Fibroblast of skin of right biceps (primary cell): ENCODE measurements at places on chromosomes 11 and 22.

DNA sequence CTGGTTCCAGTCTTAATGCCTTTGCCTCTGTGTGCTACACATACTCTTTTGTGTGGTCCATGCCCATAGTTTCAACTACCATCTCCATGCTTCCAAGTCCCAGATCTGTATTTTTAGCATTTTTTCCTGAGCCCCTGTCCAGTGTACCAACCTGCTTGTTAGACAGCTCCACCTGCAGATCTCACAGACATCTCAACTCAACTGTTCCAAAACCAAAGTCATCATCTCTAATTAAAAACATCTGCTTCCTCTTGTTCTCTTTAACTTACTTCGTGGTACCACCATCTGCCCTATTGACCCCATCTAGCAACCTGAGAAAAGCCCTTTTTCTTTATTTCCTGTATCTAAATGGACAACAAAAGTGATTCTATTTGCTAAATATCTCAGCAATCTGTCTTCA is 8.6 kb upstream of the KMT2A start:
- DNase-seq, result no peak

DNA sequence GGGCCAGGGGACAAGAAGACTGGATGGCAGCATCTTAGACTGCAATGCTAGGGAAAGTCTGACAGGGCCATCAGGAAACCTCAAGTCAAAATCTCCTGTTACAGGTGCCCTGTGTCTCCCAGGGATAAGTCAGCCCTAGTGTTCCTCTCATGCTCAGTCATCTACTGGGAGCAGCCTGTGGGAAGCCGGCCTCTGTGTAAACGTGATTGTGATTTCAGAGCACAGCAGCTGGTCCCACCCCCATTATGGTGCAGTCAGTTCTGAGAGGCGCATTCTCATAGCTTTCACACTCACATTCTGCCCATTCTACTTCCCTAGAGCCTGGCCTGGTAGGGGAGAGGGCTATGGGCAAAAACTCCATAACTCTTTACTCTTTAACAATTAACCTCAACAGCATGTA is 7.2 kb upstream of the SLN start:
- no peak for DNase-seq

DNA sequence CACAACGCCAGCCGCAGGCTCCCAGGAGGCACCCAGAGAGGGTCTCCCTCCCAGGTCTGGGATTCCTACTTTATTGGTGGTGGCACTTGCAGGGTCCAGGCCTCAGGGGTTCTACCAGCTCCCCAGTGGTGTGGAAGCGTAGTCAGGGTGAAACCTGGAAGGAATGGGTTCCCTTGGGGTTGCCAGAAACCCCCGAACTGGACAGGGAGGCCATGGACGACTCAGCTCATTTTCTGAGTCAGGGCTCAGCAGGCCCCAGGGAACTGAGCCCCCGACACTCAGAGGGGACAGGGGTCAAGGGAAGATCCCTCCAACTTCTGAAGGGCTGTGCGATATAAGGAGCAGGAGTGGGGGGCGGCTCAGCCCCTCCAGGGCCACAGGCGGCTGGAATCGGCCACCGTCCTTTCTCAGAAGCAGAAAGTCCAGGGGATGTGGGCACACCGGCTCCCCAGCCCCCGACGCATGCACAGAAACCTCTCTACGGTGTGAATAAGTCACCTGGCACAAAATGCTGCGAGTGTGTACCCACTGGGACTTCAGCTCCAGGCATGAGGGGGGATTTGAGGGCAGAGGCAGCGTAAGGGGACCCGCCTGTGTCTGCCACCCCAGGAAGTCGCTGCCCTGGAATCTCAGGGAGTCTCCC is 25.1 kb downstream of the MRGPRG start:
- no peak for DNase-seq

- peak; percentile 74 for DNase-seq
These were observed 22.0 kb downstream of the MMP20 start for GRCh38 chr11:102603091-102603490.

- no peak for DNase-seq
These were observed 776.0 kb upstream of the ARHGAP42 start for GRCh38 chr11:99911116-99911515.

DNA sequence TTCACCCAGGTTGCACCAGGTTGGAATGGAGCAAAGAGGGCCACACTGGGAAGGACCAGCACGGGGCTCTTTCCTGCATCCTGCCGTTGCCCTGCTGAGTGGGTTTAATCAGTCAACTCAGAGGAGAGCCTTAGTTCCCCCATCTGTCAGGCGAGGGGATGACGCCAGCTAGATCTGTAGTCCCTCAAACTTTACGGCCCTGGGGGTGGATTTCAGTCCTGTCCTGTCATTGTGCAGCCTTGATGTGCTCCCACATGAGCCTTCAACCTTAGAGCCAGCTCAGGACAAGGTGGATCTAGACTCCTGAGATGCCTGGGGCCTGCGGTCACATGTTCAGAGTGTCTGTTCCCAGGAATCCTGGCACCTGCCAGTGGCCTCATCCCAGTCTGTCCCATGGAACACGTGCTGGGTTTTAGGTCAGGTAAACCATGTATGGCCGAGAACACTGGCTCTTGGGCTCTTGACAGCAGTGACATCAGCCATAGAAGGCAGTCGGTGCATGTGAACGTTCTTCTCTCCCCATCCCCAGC is 104.3 kb downstream of the BCR start:
- no peak for DNase-seq

- DNase-seq, result no peak
These were observed 360.3 kb upstream of the PDGFD start for GRCh38 chr11:104524254-104524653.

GRCh38 chr11:95456714-95457491 is 225.9 kb upstream of the SESN3 start:
- DNase-seq, result peak; percentile 70

DNA sequence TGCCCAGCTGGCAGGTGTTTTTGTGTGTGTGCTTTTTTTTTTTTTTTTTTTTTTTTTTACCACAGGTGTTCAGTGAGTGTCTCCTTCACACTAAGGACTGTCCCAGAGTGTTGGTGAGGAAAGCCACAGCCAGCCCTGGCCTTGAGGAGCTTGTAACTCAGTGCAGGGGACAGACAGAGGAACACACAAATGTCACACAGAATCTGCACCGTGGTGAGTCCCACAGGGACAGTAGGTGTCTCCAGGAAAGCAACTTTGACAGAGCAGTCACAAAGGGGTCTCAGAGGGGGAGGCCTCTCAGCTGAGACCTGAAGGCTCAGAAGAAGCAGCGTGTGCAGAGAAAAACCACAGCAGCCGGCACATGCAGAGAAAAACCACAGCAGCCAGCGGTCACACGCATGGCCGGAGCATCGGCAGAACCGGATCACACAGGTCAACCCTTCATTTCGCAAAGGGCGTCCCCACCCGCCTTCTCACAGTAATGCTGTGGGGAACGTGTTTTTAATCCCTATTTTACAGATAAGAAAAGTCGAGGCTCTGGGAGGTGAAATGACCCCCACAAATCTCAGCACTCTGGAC is 101.7 kb upstream of the PRR5 start:
- DNase-seq, result no peak

- peak; percentile 33 for DNase-seq
These were observed 7.4 kb upstream of the PMM1 start for GRCh38 chr22:41596776-41597634.

GRCh38 chr11:65884716-65885092 is 3.6 kb downstream of the FIBP start:
- DNase-seq, result peak; percentile 67

DNA sequence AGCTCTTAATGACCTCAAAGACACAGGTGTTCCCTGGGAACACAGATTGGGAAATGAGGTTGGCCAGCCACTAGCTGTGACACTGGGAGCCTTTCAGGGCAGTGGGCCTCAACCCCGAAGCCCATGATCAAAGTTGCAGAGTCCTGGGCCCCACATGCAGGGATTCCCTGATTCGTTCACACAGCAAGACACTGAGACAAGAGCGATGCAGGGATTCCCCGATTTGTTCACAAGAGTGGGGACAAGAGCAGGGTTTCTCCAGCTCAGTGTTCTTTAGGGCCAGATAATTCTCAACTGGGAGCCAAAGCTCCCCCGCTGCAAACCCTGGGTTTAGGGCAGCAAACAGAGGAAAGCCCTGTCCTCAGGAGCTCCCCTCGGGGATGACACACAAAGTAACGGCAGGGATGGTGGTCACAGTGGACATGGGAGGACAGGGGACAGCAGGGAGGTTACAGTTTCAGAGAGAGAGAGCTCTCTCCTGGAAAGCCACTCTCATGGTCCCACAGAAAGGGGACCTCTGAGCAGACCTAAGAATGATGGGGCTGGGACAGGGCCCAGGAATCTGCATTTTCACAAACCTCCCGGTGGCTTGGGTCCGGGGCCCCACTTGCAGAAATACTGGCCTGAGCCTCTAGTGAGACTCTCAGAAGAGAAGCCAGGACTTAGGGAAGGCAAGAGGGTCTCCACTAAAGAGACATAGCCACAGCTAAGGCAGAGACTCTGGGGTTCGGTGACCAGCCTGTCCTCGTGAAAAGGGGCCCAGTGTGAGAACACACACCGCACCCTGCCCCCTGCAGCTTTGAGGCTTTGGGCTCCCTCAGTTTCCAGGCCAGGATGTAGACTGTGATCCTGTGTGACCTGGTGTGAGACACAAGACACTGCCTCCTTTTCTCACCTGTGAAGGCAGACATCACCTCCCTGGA is 7.4 kb upstream of the GNAZ start:
- no peak for DNase-seq

GRCh38 chr11:64101461-64101860 is 64.5 kb downstream of the MACROD1 start:
- DNase-seq, result no peak

- no peak for DNase-seq
These were observed 16.0 kb downstream of the STARD10 start for GRCh38 chr11:72777755-72778278.

DNA sequence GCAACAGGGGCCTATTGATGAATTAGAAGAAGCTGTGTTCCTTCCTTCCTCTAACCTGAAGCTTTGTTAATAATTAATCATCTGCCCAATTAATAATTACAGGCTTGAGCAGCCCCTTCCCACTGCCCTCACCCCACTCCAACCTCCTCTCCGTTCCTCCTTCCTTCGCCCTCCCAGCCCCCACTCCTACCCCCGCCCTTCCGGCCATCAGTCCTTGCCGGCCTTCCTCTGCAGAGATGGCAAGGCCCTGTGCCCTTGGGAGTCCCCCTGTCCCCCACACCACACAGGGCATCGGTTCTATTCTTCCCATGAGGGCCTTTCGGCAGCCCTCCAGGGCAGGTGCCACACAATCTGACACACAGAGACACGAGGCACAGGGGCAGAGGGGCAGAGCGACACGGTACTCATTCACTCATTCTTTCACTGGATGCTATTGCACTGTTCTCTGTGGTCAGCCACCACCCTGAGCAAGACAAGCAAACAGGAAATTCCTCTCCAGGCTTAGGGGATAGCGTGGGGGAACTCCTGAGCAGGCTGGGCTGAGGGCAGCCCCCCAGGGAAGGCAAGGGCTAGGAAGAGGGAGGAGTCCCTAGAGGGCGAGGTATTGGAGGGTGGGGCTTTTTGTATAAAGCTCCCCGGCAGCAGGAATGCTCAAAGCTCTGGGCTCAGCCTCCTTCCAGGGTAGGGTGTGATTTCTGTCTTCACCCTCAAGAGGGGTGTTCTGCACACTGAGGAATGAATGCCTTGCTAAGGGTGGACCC is 14.7 kb downstream of the MGAT3 start:
- peak; percentile 71 for DNase-seq

GRCh38 chr11:1397146-1397861 is 7.6 kb downstream of the BRSK2 start:
- DNase-seq, result no peak

- no peak for DNase-seq
These were observed 127.0 kb downstream of the TRPC6 start for GRCh38 chr11:101456812-101457211.

DNA sequence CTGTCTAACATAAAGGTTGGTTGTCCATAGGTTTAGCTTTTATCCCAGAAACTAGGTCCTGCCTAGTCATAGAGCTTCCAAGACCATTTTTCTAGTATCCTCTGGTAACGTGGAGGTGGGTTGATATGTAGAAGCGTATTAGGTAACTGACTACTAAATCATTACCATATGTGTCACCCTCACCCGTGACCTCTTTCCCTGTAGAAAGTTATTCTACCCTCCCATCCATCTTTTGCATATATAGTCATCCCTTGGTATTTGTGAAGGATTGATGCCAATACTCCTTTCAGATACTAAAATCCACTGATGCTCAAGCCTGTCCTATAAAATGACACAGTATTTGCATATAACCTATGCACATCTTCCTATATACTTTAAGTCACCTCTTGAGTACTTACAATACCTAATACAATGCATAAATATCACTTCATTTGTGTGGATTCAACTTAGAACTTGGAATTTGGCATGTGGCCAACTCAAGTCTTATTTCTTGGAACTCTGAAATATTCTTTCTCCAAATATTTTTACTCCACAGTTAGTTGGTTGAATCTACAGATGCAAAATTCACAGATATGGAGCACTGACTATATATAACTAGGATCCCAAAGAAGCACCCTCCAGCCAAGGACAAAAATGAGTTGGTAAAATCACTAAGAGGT is 497.0 kb upstream of the TENM4 start:
- DNase-seq, result peak; percentile 70

DNA sequence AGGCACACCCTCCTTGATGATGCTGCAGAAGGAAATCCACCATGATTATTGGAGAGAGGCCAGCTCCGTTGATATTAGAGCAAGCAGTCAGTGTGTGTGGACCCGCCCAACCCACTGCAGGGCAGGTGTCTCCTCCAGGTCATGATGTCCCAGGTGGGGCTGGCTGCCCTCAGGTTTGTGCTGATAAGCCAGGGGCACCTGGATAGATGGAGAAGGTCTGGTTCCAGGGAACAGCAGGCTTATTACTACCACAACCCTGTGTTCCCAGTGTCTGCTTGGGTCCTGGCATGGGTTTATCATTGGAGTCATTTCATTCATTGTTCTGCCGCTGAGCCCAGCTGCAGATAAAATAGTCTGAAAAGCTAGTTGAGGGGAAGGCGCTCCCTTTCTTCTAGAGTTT is 181.1 kb upstream of the NECTIN1 start:
- no peak for DNase-seq

DNA sequence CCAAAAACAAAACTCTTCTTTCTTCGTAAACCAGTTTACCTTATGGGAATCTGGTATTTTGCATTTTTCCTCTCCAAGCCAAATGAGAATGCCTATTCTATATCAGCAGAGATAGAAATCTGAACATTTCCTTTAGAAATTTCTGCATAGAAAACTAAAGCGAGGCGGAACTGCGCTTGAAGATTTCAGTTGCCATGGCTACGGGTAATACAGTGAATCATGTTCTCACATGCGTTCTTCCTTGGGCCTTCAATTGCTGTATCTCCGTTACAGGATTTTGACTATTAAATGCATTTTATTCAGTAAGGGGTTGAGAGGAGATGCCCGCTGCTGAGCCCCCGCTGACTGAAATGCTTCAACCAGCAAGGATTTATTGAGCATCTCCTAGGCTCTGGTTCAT is 108.2 kb upstream of the CRYBB3 start:
- DNase-seq, result no peak

DNA sequence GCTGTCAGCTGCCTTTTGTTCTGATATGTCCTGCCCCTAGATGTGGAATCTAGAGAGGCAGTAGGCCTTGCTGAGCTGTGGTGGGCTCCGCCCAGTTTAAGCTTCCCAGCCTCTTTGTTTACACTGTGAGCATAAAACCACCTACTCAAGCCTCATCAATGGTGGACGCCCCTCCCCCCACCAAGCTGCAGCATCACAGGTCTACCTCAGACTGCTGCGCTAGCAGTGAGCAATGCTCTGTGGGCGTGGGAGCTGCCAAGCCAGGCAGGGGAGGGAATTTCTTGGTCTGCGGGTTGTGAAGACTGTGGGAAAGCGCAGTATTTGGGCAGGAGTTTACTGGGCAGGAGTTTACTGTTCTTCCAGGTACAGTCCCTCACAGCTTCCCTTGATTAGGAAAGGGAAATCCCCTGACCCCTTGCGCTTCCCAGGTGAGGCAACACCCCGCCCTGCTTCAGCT is 98.5 kb downstream of the SMCO4 start:
- no peak for DNase-seq

GRCh38 chr11:6655020-6655789 is 404 bp downstream of the DCHS1 start:
- DNase-seq, result peak; percentile 45
